ENCODE measurements at places on chromosomes 4 and X. TPM values are rescaled to one million over a fixed set of nuclear protein-coding genes. Genes with fewer than 3 reads are reported as not detected.

Gene PPP1R2C
- 0.28 TPM for polyA plus RNA-seq

DNA sequence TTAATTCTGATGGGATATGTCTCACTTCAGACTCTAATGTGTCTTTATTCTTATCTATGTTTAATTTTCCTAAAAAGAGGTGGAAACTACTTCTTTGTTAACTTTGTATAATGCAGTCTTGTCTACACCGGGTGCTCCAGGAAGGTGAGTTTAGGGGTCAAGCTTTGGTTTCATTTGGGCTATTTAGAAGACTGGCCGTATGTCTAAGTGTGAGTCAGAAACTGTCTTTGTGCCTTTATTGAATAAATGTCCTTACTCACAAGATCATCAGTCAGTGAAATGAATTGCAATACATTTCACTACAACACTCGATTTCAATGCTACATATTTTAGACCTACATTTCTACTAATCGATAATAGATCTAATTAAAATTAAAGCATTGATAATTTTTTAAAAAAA is 56.2 kb downstream of the PROM1 start:
- no peak for DNase-seq
- H3K4me1 ChIP-seq: peaks cover 4% of the 10 kb centered on the region
- no peaks in the 10 kb centered on the region for H3K36me3 ChIP-seq

Gene NPY2R
- polyA plus RNA-seq: not detected

GRCh38 chr4:152352215-152352614 is 183.7 kb downstream of the FBXW7 start:
- no peaks in the 10 kb centered on the region for H3K27me3 ChIP-seq
- no peaks in the 10 kb centered on the region for H3K36me3 ChIP-seq
- H3K27ac ChIP-seq: peak overlapping the region; percentile 72
- H3K4me1 ChIP-seq: no peaks in the 10 kb centered on the region
- H3K4me3 ChIP-seq: peak overlapping the region; percentile 14
- DNase-seq: no peak

DNA sequence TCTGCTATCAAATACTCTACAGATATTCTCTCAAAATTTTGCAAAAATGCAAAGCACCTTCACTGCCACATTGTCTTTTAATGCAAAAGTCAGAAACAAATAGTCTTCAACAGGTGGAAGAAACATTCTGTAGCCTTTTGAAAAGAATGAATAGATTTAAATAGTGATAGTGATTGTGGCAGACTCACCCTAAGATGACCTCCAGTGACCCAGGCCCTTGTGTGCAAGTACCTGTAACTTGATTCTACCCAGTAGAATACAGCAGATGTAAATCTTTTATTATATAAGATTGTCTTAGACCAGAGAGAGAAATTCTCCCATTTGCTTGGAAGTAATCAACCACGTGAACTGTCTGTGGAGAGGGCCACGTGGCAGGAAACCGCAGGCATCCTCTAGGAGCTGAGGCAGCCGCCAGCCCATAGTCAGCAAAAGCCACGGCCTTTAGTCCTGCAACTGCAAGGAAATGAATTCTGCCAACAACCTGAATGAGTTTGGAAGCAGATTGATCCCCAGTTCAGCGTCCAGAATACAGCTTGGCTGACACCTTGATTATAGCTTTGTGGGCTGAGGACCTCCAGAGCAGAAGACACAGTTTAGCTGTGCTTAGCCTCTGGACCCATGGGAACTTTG is 272.5 kb downstream of the ARHGAP10 start:
- H3K4me1 ChIP-seq: peaks cover 6% of the 10 kb centered on the region
- H3K36me3 ChIP-seq: peaks cover 3% of the 10 kb centered on the region
- no peak overlapping the region for H3K27ac ChIP-seq
- H3K27me3 ChIP-seq: no peaks in the 10 kb centered on the region
- no peak overlapping the region for H3K4me3 ChIP-seq

Gene PALLD
- polyA plus RNA-seq: 53.1 TPM

- no peak for DNase-seq
- peaks cover 13% of the 10 kb centered on the region for H3K4me1 ChIP-seq
- H3K27ac ChIP-seq: no peak overlapping the region
- no peaks in the 10 kb centered on the region for H3K36me3 ChIP-seq
- no peaks in the 10 kb centered on the region for H3K27me3 ChIP-seq
Observed at GRCh38 chr4:95217197-95217596, 331.6 kb downstream of the UNC5C start.

GRCh38 chr4:109233570-109233969 is 68.9 kb downstream of the COL25A1 start:
- no peak overlapping the region for H3K27ac ChIP-seq
- H3K4me1 ChIP-seq: no peaks in the 10 kb centered on the region
- H3K4me3 ChIP-seq: no peak overlapping the region
- no peak for DNase-seq

GRCh38 chr4:165450871-165451270 is 72.1 kb downstream of the CPE start:
- no peak for DNase-seq
- no peak overlapping the region for H3K27ac ChIP-seq
- no peaks in the 10 kb centered on the region for H3K36me3 ChIP-seq

DNA sequence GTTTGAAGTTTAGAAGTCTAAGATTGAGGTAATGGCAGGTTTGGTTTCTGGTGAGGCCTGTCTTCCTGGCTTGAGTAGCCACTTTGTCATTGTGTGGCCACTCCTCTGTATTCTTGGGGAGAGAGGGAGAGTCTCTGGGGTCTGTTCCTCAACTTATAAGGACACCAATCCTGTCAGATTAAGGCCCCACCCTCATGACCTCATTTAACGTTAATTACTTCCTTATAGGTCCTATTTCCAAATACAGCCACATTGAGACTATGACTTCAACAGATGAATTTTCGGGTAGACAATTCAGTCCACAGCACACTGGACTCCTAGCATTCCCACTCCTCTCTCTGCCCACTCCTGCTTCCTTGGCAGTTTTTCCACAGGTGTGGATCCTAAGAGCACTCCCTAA is 350.8 kb upstream of the CASK start:
- no peak overlapping the region for H3K4me3 ChIP-seq
- no peak for DNase-seq
- H3K27ac ChIP-seq: no peak overlapping the region
- H3K4me1 ChIP-seq: no peaks in the 10 kb centered on the region

GRCh38 chr4:32455231-32455630 is 1735.1 kb downstream of the PCDH7 start:
- no peak overlapping the region for H3K27ac ChIP-seq
- no peaks in the 10 kb centered on the region for H3K27me3 ChIP-seq
- H3K4me1 ChIP-seq: no peaks in the 10 kb centered on the region
- no peak overlapping the region for H3K4me3 ChIP-seq
- H3K36me3 ChIP-seq: no peaks in the 10 kb centered on the region

Gene CHRNA9
- polyA plus RNA-seq: 0.03 TPM

Gene RPS6KA6
- 0.28 TPM for polyA plus RNA-seq

- no peaks in the 10 kb centered on the region for H3K4me1 ChIP-seq
- no peak for DNase-seq
- no peaks in the 10 kb centered on the region for H3K27me3 ChIP-seq
- H3K36me3 ChIP-seq: no peaks in the 10 kb centered on the region
Observed at GRCh38 chr4:126895988-126896570, 736.7 kb upstream of the INTU start.

Gene GLRA3
- 0.04 TPM for polyA plus RNA-seq

Gene MAGEB1
- not detected for polyA plus RNA-seq

DNA sequence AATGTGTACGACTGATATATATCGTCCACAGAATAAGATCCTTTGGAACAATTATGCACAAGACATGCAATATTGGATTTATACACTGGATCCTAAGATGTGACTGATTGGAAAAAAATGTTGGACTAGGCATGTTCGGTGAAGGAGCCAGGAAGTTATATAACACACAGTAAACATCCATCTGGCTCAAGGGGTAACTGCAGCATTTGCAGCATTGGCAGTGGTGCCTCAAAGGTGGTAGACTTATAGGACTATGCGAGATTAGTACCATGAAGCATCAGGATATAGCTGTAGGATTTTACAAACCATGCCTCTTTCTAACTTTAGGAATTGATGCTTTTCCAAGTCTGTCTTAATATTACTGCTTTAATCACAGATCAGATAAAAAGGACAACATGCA is 34.3 kb downstream of the MSX1 start:
- H3K27me3 ChIP-seq: no peaks in the 10 kb centered on the region
- no peaks in the 10 kb centered on the region for H3K36me3 ChIP-seq
- H3K4me3 ChIP-seq: no peak overlapping the region
- H3K27ac ChIP-seq: no peak overlapping the region

Gene TIMM8A
- polyA plus RNA-seq: 8.9 TPM
